ENCODE measurements at places on chromosomes 7 and 10.

- DNase-seq: no peak
Observed at GRCh38 chr7:91191771-91192170, 72.5 kb upstream of the FZD1 start.

GRCh38 chr10:71083716-71083975, 128.7 kb upstream of the UNC5B start:
- peak; percentile 29 for DNase-seq

- no peak for DNase-seq
Observed at GRCh38 chr7:120860156-120860555, 2.2 kb upstream of the TSPAN12 start.

DNA sequence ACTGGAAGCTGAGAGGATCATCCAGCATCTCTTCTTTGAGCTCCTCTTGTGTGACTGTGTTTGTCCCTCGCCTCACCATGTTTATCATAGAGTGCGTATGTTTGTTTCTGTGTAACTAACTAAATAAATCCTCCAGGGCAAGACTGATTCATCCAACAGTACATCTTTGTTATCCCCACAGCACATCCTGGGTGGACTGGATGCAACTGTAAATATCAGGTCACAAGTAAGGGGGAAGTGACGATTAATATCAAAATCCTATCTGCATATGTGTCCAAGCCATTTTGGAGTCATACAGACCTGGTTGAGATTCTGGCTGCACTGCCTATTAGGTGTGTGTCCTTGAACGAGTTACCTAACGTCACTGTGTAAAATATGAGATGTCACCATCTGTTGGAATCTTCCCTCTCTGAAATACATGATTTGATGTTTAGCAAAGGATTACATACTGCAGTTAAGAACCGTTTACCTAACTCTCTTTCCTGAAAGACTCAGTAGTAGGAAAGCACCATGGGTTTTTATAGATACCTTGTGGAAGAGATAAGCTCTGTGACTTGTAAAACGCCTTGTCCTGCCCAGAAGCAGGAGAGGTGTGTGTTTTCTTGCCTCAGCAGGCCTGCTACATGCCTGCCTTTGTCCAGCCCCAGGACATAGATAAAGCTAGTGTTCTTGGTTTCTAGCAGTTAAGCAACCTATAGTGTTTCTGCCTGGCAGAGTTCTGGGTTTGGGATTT, 25.8 kb downstream of the WBP1L start:
- DNase-seq: no peak

GRCh38 chr7:48365010-48365409, 193.8 kb downstream of the ABCA13 start:
- DNase-seq: no peak

- no peak for DNase-seq
Observed at GRCh38 chr10:125144693-125145623, 15.4 kb downstream of the CTBP2 start.

- no peak for DNase-seq
Observed at GRCh38 chr7:134782121-134782623, 2.7 kb downstream of the CALD1 start.

- no peak for DNase-seq
Observed at GRCh38 chr7:97697396-97697795, 34.5 kb upstream of the TAC1 start.

- DNase-seq: no peak
Observed at GRCh38 chr7:94540428-94540827, 30.8 kb downstream of the CASD1 start.

Measured in left hindlimb (tissue), 1 donor.